Neural progenitor cell (in vitro differentiated cells): ENCODE measurements at places on chromosomes 12 and 14. TPM values are rescaled to one million over a fixed set of nuclear protein-coding genes. Genes with fewer than 3 reads are reported as not detected.

DNA sequence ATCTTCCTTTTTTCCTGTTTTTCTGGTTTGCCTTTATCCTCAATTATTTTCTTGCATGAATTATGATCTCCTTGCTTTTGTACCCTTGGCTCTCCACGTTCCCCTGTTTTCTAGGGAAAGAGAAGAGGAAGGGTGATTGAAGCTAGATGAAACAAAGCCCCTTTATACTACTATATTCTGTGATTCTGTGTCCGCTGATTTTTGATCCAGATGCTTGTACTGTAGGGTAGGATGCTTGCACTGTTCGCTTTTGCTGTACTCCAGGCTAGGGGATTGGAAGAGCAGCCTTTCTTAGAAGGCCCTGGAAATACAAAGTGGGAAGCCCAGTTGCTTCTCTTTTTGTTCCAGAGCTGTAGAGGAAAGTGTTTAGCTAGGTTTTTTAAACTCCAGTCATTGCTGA lies 35.1 kb upstream of the KLHDC2 start:
- H3K4me3 ChIP-seq: no peak overlapping the region
- H3K27me3 ChIP-seq: no peaks in the 10 kb centered on the region
- H3K36me3 ChIP-seq: no peaks in the 10 kb centered on the region
- H3K27ac ChIP-seq: no peak overlapping the region
- no peaks in the 10 kb centered on the region for H3K4me1 ChIP-seq

DNA sequence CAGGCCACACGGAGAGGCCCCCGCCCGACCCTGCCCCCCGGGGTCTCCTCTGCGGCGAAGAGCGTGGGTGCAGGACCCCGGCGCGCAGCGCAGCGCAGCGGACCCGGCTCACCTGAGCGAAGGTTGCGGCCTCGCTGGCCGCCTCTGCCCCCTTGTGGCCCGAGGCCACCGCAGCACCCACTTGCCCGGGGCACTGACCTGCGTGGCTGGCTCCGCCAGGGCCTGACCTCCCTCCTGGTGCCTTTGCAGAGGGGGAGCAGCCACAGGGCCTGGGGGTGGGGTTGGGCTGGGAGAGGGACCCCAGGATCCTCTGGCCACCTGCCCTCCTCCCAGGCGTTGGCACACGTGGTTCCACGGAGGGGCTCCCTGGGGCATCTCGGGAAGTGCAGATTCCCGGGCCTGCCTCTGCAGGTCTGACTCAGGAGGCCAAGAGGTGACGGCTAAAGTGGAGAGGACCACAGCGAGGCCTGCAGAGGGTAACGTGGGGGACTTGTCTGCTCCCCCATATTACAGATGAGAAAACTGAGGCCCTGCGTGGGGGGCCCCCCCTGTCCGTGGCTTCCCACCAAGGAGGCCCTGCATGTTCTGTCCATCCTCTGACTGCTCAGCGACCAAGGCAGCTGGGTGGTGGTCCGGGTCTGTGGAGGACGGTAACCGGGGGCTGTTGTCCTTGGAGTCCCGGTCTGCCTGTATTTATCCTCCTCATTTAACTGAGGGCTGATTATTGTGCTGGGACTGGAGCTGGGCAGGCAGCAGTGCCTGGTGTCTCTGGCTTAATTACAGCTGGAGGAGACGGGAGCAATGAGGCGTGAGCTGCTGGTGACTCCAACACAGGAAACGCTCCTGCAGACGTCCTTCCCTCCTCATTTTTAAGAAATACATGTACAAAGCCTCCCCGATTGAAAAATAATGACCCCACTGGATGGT lies 67.9 kb upstream of the BEGAIN start:
- H3K4me3 ChIP-seq: no peak overlapping the region
- no peak overlapping the region for H3K27ac ChIP-seq
- H3K36me3 ChIP-seq: no peaks in the 10 kb centered on the region
- peaks cover 40% of the 10 kb centered on the region for H3K4me1 ChIP-seq

GRCh38 chr12:79082595-79082994 lies 218.0 kb downstream of the SYT1 start:
- H3K27ac ChIP-seq: no peak overlapping the region
- no peaks in the 10 kb centered on the region for H3K27me3 ChIP-seq
- H3K4me3 ChIP-seq: no peak overlapping the region
- DNase-seq: no peak
- H3K4me1 ChIP-seq: no peaks in the 10 kb centered on the region

Gene RTN1
- 7.7 and 18.6 TPM in 2 replicates for total RNA-seq

Gene HSPB8
- total RNA-seq: not detected in 2 replicates

Gene OTOGL
- 0.13 and 0.77 TPM in 2 replicates for total RNA-seq
